ENCODE measurements at places on chromosomes 12 and 14.

DNA sequence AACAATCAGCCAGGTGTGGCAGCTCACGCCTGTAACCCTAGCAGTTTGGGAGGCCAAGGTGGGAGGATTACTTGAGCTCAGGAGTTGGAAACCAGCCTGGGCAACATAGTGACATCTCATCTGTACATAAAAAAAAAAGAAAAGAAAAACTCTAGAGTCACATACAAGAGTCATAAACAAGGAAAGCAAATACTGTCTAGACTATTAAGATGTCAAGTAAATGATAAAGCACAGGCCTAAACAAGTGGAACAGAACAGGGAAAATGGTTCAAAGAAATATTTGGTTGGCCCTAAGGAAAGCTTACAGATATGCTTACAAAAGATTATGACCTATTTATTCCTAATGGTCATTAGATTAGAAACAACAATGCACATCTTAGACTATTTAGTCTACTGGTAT is 12.3 kb downstream of the CDK17 start:
- no peak for DNase-seq

- DNase-seq, result no peak
Observed at GRCh38 chr14:57485635-57486034, 8.0 kb downstream of the CCDC198 start.

GRCh38 chr12:57874166-57875108 is 27.9 kb upstream of the CTDSP2 start:
- no peak for DNase-seq

GRCh38 chr12:120234643-120235368 is 30.7 kb downstream of the PXN start:
- no peak for DNase-seq

- DNase-seq, result no peak
Observed at GRCh38 chr12:104486943-104487819, 30.4 kb downstream of the CHST11 start.

- no peak for DNase-seq
Observed at GRCh38 chr12:17588968-17589367, 501.0 kb downstream of the RERGL start.

- DNase-seq, result no peak
Observed at GRCh38 chr14:100767003-100767787, 40.5 kb downstream of the DLK1 start.

DNA sequence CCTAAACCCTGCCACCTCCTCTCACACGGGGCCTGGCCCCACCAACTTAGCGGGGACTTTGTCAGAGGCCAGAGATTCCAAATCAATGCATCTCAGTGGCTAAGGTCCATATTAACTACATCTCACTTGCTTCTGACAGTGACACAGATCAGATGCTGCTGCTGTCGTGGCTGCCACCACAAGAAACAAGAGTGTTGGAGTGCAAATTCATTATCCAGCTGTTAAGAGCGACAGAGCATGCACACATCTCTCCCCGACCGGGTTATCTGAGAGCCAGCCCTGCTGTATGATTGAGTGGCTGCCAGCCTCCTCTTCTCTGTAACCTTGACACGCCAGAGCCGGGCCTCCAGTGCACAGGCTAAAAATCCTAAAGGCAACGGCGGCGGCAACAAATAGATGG is 40.2 kb downstream of the SPRING1 start:
- no peak for DNase-seq

DNA sequence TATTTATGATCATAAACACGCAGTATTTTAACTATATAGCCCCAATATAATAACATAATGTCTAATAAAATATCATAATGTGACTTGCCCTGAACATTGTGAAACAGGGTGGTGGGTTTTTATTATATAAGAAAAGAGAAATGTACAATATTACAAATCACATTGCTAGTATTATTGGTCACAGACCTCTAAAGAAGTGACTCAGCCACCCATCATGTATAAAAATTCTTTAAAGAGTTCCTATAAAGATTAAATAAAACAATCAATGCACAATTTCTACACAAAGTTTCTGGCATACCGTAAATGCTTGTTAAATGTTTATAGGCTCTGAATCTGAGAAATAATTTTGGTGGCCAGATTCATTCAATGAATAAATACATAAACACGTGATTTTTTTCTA is 28.9 kb downstream of the ABCC9 start:
- no peak for DNase-seq

- no peak for DNase-seq
Observed at GRCh38 chr12:56723889-56724700, 1.0 kb downstream of the NACA start.

DNA sequence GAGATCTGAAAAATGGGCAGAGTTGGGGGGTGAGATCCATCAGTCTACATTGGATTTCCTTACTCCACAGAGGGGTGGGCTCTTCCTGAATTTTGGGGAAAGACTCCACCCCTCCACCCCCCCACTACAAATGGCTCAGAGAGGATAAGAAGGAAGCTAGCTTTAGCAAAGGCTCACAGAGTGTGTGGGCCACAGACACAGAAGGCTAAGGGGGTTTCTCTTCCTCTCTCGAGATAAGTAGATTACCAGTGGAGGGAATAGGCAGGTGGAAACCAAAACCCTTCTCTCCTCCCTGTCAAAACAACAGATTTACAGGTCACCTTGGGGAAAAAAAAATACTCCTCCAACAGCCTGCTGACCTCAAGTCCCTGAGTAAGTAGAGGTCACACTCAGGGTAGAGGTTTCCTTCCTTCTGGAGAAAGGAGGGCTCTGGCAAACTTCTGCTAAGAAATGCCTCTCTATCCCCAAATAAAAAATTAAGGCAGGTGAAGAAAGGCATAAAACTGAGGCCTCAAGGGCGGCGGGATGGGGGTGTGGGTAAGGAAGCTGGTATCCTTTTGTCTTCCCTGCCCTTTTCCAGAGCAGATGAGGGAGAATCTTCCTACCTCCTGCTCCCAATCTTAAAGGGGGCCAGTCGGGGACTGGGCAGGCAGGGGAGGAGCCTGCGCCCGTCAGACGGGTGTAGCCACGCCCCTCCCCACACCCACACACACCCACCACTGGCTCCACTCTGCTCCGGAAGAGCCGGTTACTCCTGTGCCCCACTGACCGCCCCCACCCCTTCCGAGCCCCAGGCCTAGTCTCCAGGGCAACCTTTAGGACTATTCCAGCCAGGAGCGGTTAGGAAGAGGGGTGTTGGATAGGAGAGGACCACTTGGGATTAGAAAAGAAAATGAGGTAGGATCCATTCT is 1.9 kb upstream of the BAZ2A start:
- no peak for DNase-seq

Data from activated naive CD8-positive, alpha-beta T cell treated with anti-CD3 and anti-CD28 coated beads, Interleukin-2, amount 50 U/mL, for 16 hours (primary cell).